ENCODE measurements at places on chromosomes 2 and 18. TPM values are rescaled to one million over a fixed set of nuclear protein-coding genes. Genes with fewer than 3 reads are reported as not detected.
A peak's percentile ranks its signal among the peaks of the same experiment; 100 is the strongest.

GRCh38 chr2:218569038-218569431 lies 396 bp downstream of the CNOT9 start:
- no peak for DNase-seq

Gene VWC2L
- polyA plus RNA-seq, result not detected

GRCh38 chr2:179850188-179850587 lies 11.2 kb downstream of the ZNF385B start:
- no peak for DNase-seq

- DNase-seq, result no peak
Observed at GRCh38 chr18:35055726-35056125, 14.5 kb downstream of the MAPRE2 start.

DNA sequence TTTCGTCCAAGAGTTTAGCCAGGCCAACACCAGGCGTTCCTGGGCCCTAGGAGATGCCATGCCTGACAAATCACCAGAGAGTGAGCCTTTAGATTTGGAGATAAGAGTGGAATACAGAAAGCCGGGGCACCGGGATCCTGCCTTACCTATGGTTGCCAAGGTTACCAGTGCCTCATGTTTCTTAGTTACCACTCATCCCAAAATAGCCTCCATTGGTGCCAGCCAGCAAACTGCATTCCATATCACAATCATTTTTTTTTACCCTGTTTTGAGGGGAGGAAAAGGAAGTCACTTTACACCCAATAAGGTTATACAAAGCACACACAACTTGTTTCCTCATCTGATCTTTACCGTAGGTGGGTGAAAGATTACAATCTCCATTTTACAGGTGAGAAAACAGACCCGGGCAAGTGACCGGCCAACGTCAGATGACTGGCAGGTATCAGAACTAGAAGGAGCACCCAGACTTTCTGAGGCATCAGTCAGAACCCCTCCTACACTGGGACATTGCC lies 48.3 kb upstream of the PDIA6 start:
- DNase-seq, result no peak

Gene IL1F10
- not detected for polyA plus RNA-seq

- no peak for DNase-seq
Observed at GRCh38 chr2:147405651-147406050, 439.2 kb upstream of the ACVR2A start.

DNA sequence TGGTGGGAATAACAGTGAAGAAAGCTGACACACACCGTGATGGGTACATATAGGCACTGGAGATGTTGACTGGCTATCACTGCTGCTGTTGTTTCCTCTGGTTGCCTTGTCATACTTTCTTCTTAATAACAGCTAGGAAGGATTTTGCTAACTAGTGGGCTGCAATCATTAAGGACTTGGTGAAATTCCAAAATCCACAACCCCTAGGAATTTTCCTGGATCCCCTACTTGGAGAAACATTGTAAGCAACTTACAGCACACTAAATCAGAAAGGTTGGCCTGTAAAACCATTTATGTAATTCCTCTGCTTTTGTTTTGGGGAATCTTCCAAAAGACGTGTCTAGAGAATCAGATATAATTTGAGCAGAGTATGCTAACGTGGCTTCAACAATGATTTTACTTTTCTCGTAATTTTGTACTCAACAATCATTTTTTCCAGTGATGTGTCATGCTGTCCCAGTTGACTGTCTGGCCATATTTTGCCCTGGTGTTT lies 8.0 kb upstream of the COL3A1 start:
- DNase-seq, result peak; percentile 95

DNA sequence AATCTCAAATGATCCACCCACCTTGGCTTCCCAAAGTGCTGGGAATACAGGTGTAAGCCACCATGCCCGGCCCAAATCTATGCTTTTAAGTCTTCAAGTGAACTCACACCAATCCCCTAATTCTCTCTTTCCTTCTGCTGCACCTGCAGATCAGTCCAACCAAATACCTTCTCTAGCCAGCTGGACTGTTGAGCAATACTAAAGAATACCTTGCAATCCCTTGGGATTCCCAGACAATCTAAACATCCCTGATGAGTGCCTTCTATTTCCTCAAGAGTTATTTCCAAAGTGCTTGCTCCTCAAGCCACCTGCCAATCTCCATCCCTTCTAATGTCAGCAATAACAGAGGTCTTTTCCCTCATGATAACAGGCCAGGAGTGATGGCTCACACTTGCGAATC lies 48.6 kb downstream of the SF3B1 start:
- no peak for DNase-seq

GRCh38 chr2:11343368-11343649 lies 1.1 kb downstream of the ROCK2 start:
- DNase-seq, result no peak

Gene HSPD1
- polyA plus RNA-seq, result 250 TPM

- DNase-seq, result no peak
Observed at GRCh38 chr18:70273021-70273420, 15.8 kb upstream of the SOCS6 start.
